Activated naive CD8-positive, alpha-beta T cell treated with anti-CD3 and anti-CD28 coated beads for 36 hours (primary cell): ENCODE measurements at places on chromosomes 1 and 21. TPM values are rescaled to one million over a fixed set of nuclear protein-coding genes. Genes with fewer than 3 reads are reported as not detected.

- no peak overlapping the region for H3K27ac ChIP-seq
- peaks cover 8% of the 10 kb centered on the region for H3K27me3 ChIP-seq
- peaks cover 3% of the 10 kb centered on the region for H3K4me1 ChIP-seq
- DNase-seq = no peak
These were observed 114.3 kb downstream of the DMRTB1 start for GRCh38 chr1:53573522-53573921.

GRCh38 chr1:45079533-45079932 lies 67.5 kb downstream of the UROD start:
- H3K27ac ChIP-seq = no peak overlapping the region
- H3K4me1 ChIP-seq = no peaks in the 10 kb centered on the region
- H3K36me3 ChIP-seq = no peaks in the 10 kb centered on the region
- H3K27me3 ChIP-seq = peaks cover 5% of the 10 kb centered on the region

The LRRN2 gene
- not detected for total RNA-seq

The CALML6 gene
- 0.87 TPM for total RNA-seq

The TMEM240 gene
- not detected for total RNA-seq

GRCh38 chr1:41648230-41648629 lies 163.7 kb upstream of the EDN2 start:
- DNase-seq = no peak
- H3K4me1 ChIP-seq = peaks cover 44% of the 10 kb centered on the region
- no peak overlapping the region for H3K27ac ChIP-seq

- no peak overlapping the region for H3K27ac ChIP-seq
- H3K4me1 ChIP-seq = no peaks in the 10 kb centered on the region
- H3K4me3 ChIP-seq = no peak overlapping the region
- H3K36me3 ChIP-seq = no peaks in the 10 kb centered on the region
- DNase-seq = no peak
These were observed 283.1 kb downstream of the TM2D1 start for GRCh38 chr1:61441723-61442262.
